ENCODE measurements at places on chromosomes 5 and 9.

- no peak for DNase-seq
Measured at GRCh38 chr9:26176628-26177027, 498.4 kb upstream of the TUSC1 start.

DNA sequence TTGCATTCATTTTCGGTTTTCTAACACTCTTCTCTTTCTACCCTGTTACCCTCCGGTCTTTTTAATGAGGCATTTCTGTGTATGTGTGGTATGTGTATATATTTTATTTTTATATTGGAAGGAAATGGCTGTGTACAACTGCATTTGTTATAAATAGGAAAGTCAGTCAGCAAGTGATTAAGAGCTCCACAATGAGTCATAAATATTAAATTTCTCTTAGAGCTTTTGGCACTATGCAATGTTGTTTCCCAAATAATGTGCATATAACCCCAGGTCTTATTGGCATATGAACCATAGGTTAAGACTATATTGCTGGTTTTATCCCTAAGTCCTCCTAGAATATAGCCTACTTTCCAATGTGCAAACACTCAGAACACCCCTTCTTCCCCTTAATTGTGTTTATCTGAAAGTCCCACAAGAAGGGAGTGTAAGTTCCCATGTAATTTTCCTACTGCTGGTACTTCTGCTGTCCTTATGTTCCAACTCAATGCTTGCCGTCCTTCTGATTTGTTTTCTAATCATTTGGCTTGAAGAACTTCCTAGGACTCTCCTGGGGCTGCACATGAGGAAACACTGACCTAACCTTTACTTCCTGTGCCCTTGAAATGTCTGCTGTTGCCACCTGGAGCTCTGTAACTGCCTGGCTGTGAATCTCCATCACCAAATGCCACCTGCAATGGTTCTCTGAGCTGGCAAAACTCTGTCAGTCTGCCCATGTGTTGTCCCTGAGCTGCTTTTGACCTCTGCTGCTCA is 65.5 kb upstream of the PCSK5 start:
- DNase-seq: no peak

GRCh38 chr9:131404581-131404980 is 10.7 kb downstream of the PRRC2B start:
- no peak for DNase-seq

DNA sequence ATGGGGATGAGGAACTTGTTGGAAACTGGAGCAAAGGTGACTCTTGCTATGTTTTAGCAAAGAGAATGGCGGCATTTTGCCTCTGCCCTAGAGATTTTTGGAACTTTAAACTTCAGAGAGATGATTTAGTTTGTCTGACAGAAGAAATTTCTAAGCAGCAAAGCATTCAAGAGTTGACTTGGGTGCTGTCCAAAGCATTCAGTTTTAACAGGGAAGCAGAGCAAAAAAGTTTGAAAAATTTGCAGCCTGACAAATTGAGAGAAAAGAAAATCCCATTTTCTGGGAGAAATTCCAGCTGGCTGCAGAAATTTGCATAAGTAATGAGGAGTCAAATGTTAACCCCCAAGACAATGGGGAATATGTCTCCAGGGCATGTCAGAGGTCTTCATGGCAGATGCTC is 682.3 kb upstream of the ST8SIA4 start:
- no peak for DNase-seq

DNA sequence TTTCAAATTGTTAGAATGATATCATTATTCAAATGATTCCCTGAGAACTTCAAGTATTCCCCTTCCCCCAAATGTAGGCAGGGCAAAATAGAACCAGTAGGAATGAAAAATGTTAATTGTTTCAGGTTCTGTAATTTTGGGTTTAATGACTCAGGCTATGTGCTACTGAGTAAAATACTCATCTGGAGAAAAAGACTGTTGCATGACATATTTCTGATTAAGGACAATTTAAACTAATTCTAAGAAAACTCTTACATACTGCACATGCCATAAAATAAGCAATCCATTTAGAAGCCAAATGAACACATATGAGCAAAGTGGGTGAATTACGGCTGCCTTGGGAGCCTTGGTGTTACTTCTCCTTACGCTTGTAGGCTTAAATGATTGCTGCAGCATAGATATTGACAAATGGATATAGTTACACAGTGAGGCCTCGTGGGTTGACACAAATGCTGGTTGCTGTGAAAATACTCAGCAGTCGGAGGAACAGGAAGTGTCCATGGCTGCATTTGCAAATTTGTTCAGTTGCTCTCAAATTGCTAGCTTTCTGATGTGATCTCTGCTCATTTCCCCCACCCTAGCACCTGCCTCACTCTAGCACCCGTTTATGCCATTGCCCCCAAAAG is 174.9 kb upstream of the DMAC1 start:
- DNase-seq: no peak

- no peak for DNase-seq
Measured at GRCh38 chr9:28542928-28543327, 969.6 kb upstream of the C9orf72 start.

Measured in NCI-H2227 treated with DMSO at 0.1 percent for 48 hours (cell line).